Kidney (tissue), 22 donors: ENCODE measurements at places on chromosomes 4 and X. TPM values are rescaled to one million over a fixed set of nuclear protein-coding genes. Genes with fewer than 3 reads are reported as not detected.

DNA sequence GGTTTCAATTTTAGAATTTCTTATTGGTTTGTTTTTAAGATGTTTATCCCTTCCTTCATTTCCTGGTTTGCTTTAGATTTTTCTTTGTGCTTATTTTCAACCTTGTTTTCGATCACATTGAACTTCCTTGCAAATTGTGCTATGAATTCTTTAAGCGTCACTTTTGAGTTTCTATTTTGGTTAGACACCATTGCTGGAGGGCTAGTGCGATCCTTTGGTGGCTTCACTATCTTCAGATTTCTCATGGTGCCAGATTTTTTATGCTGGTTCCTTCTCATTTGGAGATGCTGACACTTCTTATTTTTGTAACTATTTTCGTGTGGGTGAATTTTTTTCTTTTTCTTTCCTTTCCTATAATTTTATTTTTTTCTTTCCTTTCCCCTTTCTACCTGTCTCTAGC, 227.2 kb upstream of the HDX start:
- no peak for DNase-seq

- DNase-seq, result no peak
Observed at GRCh38 chr4:108049406-108049805, 59.7 kb downstream of the HADH start.

DNA sequence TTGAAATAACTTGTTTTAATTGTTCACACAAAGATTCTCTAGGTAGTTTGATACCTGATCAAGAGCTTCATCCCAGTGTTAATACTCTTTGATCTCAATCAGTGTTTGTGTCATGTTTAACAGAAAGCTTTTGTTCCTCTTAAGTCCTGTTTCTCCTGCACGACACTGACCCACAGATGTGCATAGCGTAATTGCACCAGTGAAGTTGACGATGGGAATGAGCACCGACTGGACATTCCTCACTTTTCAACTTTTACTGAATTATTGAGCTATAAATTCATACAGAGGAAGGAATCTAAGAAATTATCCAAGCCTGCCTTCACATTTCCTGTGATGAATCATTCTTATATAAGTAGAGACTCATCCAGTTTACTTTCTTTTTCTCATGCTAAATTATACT, 878.7 kb upstream of the TENM3 start:
- DNase-seq, result no peak

The SLC10A4 gene
- 0.13 TPM for total RNA-seq

DNA sequence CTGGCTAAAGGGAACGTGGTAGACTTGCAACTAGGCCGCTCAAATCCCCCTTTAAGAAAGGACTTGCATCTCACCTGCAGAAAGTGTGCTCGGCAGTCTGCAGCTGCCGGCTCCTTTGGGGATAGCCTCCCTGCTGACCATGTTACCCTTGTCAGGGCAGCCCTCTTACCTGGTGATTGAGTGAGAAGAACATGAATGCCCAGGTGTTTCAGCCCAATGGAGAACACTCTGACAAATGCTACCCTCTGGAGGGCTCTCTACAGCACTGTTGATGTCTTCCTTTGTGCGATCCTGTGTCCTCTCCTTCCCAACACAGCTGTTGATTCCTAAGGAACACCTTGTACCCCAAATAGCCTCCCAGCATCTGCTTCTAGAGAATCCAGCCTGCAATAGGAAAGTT, 178.7 kb upstream of the LDB2 start:
- no peak for DNase-seq

The SMPX gene
- total RNA-seq, result not detected

DNA sequence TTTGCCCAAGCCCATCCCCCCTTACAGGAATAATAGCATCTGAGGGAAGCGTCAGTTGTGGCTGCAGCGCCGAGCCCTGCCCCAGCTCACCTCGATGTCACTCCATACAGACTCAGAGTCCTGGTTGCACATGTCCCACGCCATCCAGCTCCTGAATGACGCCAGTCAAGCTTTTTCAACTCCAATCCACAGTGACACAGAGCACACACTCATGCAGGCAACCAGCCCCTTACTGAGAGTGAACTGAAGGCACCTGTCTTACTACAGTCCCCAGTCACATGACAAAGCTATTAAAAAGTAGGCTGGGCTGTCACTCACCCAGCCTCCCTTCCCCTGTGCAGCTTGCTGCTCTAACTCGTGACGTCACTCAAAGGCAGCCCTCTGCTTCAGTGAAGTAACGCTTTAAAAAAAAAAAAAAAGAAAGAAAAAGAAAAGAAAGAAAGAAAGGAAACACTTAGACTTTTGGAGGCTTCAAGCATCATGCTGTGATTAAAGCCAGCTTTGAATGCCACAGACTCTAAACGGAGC, at the start of gene PPARGC1A:
Gene PPARGC1A, minus strand, starts transcription at position 234 of the 528 bp plus-strand sequence. Its CDS starts 90 bp downstream, at position 144.
- peak; percentile 93 for DNase-seq

DNA sequence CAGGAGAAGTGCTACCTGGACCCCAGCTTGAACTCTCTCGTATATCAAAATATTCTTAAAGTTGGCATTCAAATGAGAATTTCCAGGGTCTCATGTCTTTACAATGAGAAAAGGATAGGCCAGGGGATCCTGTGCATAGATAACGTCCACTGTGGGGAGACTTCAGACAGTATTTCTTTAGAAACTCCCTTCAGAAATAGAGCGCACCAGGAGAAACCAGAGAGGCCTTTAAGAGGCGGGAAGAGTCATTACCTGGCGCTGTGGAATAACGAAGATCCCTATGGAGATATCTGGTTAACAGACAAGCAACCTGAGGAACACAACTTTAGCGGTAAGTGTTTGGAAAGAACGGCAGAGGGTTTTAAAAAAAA, 600 bp downstream of the RADX start:
- no peak for DNase-seq

GRCh38 chr4:62460329-62460728, 1260.2 kb downstream of the ADGRL3 start:
- no peak for DNase-seq

DNA sequence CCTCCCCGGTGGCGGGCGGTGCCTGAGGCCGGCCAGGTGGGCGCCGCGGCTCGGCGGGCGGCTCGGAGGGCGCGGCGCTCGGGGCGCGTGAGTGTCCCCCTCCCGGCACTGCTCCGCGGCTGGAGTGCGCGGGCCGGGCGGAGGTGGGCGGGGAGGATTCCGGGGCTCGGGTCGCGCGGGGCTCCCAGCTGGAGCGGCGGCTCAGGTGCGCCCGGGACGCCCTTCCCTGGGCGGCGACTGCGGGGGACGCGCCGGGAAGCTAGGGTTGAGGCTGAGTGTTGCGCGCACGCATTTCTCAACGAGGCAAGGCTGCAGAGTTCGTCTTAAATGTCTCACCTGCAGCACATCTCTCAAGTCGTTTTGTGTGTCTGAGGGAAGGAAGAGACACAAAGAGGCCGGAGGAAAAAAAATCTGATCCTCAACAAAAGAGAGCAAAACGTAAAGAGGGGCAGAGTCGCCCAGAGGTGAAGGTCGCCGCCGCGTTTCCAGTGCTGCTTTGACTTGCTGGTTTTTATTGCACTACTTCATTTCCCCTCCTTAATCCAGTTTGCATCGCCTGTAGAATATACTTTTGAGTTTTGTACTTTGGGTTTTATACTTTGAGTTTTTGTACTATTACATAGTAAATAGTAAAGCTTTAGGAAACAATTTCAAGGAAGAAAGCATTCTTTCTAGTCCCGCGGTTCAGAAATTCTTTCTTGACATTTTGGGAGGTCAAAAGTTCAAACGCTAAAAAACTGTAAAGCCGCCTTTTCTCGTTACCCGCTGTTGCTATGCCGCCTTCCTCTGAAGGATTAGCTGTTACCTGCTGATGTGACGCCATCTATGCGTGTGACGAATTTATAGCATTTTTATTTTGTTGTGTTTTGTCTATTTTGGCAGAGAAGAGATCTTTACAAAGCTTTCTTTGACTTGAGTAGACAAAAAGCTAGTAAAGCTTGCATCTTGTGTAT, 106.5 kb upstream of the STOX2 start:
- peak; percentile 66 for DNase-seq

- no peak for DNase-seq
Observed at GRCh38 chrX:5155301-5155700, 1073.4 kb downstream of the NLGN4X start.

DNA sequence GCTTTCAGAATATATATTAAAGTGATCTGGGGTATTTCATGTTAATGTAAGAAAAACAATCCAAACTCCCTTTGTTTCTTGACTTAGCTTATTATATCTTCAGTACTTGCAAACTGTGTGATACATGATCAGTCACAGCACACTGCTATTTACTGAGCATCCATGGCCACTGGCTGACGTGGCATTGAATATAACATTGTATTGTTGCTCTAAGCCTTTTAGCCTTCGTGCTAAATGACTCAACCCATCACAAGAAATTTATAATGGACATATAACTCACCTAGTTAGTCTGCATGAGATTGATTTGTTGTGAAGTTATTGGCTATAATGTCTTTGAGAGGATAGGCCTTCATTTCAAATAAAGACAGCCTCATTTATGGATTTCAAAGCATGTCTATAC, 642.6 kb downstream of the IL1RAPL1 start:
- DNase-seq, result no peak

The RTL3 gene
- not detected for total RNA-seq

GRCh38 chrX:135977611-135978010, 3.8 kb upstream of the MMGT1 start:
- DNase-seq, result no peak

DNA sequence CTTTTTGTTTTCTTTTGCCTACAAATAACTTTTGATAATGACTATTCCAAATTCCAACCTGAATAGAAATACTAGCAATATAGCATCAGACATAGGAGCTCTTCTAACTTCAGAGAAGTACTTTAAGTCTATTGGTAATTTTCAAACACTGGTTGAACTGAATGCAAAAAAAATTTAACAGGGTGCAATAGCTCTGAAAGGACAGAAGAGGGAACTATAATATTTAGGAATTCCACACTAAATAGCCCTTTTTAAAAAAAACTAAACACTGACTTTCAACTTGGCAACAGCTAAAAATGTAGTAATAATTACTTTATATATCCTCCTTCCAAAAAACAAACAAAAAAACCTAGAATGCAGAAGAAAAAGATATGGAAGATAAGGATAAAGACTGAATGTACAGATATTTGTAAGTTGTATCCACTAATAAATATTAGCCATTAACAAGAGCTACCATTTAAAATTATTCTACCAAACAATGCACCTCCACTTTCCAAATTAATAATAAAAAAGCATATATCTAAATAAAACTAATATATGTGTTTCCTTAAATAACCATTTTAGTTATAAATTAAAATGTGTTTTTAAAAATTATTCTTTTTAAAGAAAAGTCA, 81.4 kb downstream of the FBXW7 start:
- DNase-seq, result no peak

The KIF4A gene
- 0.35 TPM for total RNA-seq

The ZNF711 gene
- total RNA-seq, result 4.7 TPM

The ADGRG2 gene
- 1.2 TPM for total RNA-seq

DNA sequence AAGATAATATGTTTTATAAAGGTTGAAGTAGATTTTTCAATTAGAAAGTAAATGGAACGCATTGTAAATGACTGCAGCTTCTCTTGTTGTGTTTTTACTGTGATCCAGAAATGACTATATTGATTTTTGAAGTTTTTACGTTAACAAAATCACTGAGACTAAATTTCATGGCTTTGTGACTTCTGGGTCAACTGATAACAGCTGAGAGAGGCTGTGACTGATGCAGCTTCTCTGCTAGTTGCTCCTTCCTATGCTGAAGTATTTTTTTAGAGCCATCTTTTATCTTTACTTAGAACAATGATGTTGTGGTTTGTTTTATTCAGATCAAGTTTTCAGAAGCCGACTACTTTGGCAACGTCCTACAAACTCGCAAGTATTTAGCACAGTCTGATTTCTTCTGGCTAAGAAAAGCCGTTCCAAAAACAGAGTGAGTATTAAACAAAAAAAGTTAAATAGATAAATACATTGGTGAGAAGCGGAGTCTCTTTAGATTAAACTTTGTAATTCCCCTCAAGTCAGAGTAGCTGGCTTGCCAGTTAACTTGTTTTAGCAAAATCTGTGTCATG, 94.7 kb upstream of the CBLL2 start:
- DNase-seq, result no peak

DNA sequence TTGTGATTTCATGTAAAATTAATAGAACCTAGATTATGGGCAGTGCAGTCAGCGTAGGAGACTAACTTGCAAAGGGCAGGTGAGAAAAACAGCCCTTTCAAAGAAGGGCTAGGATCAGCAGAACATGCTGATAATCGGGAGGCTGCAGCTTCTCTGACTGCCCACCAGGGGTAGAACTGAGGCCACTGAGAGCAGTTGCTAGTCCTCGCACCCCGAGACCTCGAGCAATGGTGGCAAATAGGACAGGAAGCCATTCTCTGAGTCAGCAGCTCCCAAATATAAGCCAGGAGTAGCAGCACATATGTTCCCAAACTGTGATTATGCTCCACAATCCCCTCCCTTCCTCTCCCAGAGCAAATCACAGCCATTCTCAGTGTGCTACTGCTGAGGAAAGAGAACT, 186.5 kb downstream of the MSL3 start:
- no peak for DNase-seq

DNA sequence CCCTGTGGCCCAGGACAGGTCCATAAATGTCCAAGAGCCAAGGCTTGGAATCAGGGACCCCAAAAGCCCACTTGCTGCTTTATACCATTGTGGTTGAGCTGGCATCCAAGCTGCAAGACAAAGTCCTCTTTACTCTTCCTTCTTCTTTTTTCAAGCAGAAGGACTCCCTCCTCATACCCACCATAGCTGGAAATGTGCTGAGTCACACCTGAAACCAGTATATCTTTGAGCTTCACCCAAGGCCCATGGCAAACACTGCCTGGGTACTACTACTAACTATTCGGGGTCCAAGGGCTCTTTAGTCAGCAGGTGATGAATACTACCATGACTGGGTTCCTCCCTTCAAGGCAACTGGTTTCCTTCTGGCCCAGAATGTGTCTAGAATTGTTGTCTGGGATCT, 37.3 kb upstream of the NMU start:
- DNase-seq, result no peak

DNA sequence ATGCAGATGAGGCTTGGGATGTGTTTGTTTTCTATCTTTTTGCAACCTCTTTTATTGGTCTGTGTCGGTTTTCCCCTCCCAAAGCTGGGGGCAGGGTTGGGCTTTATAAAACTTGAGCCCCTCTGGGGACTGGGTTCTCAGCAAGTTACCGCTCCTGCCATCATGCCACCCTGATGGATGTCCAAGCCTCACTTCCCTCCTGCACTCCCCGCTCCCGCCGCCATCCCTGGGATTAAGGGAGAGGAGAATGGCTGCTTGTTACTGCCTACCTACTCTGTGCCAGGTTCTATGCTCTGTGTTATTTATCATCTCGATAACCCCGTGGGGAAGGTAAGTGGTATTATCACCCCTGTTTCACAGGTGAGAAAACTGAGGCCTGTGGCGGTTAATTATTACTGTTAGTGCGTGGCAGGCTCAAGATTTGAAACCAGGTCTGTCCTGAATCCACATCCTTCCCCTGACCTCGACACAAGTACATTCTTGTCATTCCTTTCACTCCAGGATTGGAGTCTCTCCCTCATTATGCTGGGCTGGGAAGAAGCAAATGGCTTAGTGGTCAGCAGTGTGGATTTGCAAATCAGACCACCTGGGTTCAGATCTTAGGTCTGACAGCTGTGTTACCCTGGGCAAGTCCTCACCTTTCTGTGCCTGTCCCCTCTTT, 4.5 kb downstream of the UBA1 start:
- DNase-seq, result no peak

- peak; percentile 38 for DNase-seq
Observed at GRCh38 chr4:140691369-140691768, 64.8 kb downstream of the TBC1D9 start.

- no peak for DNase-seq
Observed at GRCh38 chr4:158930639-158930972, 161.8 kb downstream of the FNIP2 start.
